Epithelial cell of prostate (primary cell): ENCODE measurements at places on chromosomes 4 and X.
A peak's percentile ranks its signal among the peaks of the same experiment; 100 is the strongest.

DNA sequence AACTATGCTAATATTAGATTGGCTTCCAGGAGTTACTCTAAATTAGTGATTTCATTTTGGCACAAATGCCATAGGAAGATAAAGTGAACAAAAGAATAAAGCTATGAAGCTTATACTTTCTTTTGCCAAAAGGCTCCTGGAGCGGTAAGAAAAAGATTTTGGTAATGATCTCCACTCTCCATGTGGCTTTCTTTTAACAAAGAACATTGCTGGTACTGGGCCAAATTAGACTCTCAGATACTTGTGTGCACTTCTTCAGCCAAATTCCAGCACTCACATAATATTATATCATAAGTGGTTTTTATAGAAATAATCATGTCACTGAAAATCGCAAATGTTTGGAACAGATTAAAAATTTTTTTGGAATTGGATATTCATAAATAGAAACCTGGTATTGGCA, 142.4 kb upstream of the FGF13 start:
- no peak for DNase-seq

DNA sequence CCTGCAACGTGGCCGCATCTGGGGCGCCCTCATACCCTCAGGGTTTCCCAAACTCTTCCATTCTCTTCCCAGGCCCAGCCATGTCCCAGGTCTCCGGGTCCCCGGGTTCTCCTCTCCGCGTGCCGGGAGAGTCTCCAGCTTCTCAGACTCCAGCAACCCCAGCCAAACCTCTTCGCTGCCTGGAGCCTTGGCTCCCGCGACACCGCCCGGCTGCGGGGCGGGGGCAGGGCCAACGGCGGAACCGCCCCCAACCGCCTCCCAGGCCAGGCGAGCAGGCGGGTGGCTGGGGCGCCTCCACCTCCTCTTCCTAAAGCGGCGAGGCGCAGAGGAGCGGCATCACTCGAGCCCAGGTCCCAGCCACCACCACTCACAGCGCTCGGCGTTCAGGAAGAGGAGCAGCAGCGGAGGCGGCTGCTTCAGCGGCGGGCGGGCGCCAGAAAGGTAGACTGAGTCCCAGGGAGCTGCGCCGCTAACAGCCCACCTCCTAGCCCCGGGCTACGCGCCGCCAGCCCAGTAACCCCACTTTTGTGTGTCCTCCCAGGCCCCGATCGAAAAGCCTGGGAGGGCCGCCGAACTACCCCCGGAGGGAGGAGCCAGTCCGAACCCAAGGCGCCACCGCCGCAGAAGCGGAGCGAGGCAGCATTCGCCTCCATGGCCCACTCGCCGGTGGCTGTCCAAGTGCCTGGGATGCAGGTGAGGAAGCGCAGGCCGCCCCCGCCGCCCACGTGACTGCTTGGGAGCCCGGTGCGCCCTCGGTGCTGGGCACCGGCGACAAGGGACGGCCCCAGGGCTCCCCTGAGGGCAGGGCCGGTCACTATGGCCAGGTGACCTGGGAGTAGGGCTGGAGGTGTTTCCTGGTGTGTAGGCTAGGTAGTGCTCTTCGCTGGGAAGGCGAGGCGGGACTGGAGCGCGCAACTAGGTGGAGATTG, at the start of gene STK26:
Gene STK26 (plus strand): TSS at position 336 of the 929 bp plus-strand sequence. CDS start 316 bp downstream, at position 652.
- no peak for DNase-seq

DNA sequence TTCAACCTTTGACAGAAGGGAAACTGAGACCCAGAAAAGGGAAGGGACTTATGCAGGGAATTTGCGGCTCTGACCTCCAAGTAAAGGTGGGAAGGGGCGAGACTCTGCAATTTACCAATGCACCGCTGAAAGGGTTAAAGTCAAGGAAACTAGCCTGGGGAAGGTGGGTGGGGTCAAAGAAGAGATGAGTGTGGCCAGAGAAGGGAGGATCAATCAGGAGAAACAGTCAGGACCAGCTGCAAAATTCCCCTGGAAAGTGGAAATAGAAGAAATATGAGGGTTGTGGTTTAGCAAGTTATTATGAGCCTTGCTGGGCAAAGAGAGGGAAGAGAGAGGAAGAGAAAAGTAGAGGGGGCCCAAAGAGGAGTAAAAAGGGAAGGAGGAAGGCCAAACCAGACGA, 30.5 kb downstream of the STARD8 start:
- DNase-seq, result no peak

GRCh38 chrX:115912372-115912897, 258.1 kb upstream of the AGTR2 start:
- no peak for DNase-seq

DNA sequence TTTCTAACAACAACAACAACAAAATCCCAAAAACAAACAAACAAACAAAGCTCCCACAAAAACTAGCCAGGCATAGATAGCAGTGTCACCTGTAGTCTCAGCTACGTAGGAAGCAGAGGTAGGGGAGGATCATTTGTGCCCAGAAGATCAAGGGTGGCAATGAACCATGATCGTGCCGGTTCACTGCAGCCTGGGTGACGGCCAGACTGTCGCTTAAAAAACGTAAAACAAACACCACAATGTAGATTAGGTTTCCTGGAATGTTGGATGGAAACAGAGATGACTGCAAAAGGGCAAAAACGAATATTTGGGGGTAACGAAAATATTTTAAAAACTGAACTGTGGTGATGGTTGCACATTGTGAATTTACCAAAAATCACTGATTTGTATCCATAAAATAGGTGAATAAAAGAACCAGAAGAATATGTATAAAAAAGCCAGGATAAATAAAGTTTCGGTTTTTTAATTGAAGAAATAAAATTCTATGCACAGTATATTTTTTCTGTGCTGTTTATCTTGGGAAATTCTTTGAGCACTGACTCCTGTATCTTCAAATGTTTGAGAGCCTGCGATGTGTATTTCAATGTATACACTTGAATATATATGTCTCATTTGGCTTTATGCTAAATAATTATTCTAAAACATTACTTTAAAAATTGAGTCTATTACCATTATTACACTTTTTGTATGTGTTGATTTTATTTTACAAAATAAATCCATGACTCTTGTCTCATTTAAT, 1477.0 kb downstream of the PCDH7 start:
- no peak for DNase-seq

- no peak for DNase-seq
Measured at GRCh38 chrX:19810006-19810774, 77.2 kb downstream of the SH3KBP1 start.

GRCh38 chrX:45850197-45850774, 649.6 kb upstream of the DIPK2B start:
- DNase-seq, result no peak

GRCh38 chr4:153257991-153258390, 53.7 kb downstream of the TRIM2 start:
- DNase-seq, result no peak

GRCh38 chrX:44344194-44344593, 722 bp upstream of the EFHC2 start:
- DNase-seq, result no peak

GRCh38 chrX:15512401-15512965, 11.9 kb downstream of the BMX start:
- DNase-seq, result peak; percentile 12

DNA sequence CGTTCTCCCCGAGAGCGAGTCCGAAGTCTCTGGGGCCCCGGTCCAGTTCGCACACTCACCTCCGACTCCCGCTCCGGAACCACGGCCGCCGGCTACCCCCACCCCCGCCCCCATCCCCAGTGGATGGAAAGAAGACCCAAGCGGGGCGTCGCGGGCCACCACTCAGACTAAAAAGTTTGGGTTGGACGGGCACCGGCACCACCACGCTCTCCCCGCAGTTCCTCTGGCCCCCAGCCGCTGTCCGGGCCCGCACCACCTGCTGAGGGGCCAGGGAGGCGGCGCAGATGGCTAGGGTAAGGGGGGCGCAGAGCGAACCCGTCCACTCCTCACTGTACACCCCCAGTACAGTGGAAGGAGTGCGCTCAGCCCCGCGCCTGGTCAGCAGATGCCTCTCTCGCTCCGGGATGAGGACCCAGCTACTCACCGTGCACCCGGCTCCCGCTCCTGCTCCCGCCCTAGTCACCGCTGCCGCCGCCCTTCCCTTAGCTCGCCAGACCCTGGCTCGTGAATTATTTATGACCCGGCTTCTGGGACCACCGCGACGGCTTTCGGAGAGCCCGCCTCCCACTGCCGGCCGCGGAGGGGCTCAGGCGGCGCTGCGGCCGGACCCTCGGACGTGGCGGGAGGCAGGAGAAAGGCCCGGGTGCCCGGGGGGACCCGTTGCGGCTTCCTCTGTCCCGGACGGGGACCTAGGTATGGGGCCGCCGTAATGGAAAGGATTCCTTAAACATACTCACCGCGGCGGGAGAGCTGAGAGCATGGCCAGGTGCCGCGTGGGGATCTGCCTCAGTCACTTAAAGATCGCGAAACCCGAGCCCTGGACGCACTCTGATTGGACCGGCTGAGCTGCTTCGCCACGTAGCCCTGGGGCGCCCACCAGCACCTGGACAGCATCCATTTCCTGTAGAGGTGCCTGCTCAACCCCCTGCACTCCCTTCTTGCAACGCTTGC, at the start of gene PROM1:
Gene PROM1 (minus strand): TSS at position 783 of the 951 bp plus-strand sequence. CDS start 8,117 bp downstream, outside the sequence.
- no peak for DNase-seq

DNA sequence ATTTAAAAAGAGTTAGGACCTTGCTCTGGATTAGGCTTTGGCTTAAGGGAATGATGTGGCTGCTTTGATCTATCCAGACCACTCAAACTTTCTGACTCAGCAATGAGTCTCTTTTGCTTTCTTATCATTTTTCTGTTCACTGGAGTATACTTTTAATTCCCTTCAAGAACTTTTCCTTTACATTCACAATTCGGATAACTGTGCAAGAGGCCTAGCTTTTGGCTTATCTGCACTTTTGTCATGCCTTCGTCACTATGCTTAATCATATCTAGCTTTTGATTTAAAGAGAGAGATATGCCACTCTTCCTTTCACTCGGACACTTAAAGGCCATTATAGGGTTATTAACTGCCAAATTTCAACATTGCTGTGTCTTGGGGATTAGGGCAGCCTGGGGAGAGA, 147.9 kb downstream of the DCHS2 start:
- DNase-seq, result no peak

DNA sequence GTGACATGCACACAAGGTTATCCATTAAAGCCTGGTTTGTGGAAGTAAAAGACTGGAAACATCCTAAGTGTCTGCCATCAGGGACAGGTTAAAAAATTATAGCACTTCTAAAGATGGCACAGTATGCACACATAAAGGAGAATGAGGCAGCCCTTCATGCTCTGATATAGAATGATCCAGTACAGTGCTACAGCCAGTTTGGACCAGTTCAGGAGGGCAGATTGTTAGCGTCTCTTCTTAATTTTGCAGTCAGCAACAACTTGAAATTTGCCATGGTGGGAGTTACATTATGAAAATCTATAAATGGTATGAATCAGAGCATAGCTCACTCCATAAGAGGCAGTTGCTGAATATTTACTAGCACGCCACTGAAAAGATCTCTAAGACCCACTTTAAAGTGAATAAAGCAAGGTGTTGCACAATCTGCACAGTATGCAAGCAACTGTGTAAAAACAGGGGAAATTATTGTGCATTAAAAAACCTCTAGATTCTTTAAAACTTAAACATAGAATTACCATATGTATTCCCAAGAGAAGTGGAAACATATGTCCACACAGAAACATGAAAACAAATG, 20.3 kb upstream of the SOD3 start:
- DNase-seq, result no peak

GRCh38 chrX:39196192-39197102, 395.2 kb downstream of the MID1IP1 start:
- peak; percentile 22 for DNase-seq

DNA sequence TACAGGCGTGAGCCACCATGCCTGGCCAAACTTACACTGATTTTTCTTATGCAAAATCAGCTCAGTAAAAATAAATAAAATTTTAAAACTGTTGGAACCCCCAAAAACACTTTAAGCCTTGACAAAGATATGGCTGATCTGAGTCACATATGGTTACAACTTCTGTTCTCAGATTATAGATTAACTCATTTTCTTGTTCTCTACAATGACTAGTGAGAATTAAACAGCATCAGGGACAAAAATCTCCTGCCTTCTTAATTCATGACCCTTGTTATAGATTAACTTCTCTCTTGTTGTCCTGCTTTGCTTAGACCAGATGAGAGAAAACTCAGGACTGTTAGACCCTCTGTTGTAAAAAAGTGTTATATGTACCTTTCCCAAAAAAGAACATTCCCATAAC, 24.2 kb upstream of the EXOC1L start:
- DNase-seq, result no peak

DNA sequence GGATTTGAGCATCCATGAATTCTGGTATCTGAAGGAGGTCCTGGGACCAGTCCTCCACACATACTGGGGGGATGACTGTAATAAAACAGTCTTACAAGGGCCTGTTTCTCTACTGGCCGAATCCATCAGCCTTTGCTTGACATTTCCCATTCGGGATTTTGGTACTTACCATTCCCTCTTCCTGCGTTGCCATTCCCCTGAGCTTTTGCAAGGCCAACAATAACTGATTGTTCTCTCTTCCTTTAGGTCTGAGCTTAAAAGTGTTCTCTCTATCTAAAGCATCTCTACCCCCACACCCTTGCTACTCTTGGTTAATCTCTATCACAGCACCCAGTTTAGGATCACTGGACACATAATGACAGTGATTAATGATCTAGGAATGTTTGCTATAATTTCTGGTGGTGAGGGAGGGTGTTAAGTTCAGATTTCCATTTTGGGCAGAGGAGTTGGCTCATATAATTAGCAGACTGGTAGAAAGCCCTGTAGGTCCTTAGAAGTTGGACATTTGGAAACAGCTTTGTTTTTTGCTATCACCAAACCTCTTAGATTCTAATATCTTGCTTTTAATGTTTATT, 29.4 kb downstream of the TMA16 start:
- DNase-seq, result no peak
